ENCODE measurements at places on chromosomes 4 and X.

DNA sequence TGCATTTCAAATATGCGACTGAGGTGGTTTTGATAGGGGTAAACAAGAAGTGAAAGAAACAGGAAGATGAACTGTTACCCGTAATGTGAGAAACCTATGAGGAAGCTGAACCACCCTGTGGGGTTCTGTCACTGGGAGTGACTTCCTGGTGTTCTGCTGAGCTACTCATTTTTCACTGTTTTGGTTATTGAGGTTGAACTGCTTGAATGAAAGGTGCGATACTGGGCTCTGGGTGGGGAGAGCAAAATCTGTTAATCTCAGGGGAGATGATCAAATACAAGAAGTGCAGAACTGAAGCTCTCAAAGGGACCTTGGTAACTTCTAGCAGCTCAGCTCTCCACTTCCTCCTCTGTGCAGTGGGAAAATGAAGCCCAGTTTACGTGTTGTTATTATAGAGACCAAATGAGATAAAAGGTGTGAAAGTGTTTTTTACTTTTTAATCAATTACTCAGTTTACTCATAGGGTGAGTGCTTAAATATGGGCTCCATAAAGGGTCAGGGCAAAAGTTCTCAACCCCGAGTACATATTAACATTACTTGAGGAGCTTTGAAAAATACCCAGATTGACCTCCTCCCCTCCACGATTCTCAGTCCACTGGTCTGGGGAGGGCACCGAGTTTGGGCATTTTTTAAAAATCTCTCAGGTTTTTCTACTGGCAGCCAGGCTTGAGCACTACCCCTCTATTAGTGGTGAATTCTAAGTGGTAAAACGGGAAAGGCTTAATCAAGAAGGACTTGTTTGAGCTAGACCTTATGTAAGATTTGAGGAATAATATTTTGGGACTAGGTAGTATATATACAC, 66.7 kb downstream of the COQ2 start:
- DNase-seq, result no peak

GRCh38 chr4:112288455-112288854, 2.8 kb upstream of the TIFA start:
- no peak for DNase-seq

GRCh38 chrX:40243755-40244515, 146.2 kb upstream of the BCOR start:
- DNase-seq, result peak; percentile 68

DNA sequence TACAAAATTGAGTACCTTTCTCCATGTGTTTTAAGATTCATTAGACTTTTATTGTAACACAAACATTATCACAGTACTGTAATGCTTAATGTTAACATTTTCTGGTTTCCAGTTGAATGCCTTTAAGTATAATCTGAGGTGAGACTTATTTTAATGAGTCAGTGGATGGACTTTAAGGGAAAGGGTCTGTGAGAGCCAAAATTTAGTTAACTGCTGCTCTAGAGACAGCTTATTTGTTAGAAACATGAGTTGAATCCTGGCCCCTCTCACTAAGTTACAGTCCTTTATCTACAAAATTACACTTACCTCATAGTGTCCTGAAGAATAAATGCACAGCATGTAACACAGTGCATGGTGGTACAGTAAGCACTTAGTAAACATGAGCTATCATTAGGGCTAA, 66.0 kb downstream of the PGRMC2 start:
- DNase-seq, result no peak

GRCh38 chr4:70277121-70277520, 34.7 kb downstream of the CSN3 start:
- DNase-seq, result no peak

GRCh38 chr4:157075811-157076577, at the start of gene GLRB:
TSS of gene GLRB (plus strand) at chr4:157076150. CDS start at chr4:157078025, 1,875 bp downstream.
- no peak for DNase-seq

DNA sequence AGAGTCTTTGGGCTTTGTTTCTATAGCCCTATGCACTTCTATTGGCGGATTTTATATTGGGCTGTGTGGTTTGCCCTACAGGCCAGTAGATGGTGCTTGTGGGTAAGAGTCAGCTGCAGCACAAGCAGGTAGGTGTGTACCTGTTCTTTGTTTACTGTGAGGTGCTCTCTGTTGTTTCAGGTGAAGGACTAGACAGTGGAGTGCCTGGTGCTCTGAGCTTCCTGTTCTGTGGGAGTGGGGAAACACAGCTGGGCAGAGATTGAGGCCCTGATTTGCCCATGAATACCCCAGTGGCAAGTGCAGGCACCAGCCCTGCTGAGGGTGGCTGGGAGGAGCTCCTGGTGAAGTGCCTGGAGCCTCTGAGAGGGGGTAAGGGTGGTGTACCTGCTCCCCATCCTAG, 26.3 kb upstream of the UCP1 start:
- DNase-seq, result peak; percentile 67

DNA sequence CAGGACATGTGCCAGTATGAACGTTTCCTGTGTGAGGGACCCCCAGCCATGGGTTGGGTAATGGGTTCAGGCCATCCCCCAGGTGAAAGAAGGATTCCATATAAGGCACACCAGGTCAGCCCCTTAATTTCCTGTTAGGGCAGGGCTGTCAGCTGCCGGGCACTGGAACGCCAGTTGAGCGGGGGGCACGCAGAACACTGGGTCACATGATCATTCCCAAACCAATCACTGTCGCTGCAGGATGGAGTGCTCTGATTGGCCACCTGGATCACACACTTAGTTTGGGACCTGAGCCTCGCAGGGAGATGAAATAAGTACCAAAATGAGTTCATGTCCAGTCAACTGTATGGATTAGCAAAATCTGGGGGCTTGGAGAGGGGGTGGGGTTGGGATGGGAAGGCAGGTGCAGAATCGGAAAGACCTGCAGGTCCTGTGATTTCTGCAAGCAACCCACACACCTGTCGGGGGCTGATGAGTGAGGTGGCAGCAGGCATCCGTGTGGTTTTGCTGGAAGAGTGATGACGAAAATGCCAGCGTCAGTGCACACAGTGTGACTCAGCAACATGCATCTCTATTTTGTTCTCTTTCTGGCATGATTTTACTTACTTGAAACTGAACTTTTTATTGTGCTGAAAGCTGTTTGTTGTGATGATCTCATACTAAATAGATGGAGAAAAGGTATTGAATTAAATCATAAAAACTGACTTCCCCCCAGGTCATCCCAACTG, 32.2 kb downstream of the RNF212 start:
- DNase-seq, result no peak

DNA sequence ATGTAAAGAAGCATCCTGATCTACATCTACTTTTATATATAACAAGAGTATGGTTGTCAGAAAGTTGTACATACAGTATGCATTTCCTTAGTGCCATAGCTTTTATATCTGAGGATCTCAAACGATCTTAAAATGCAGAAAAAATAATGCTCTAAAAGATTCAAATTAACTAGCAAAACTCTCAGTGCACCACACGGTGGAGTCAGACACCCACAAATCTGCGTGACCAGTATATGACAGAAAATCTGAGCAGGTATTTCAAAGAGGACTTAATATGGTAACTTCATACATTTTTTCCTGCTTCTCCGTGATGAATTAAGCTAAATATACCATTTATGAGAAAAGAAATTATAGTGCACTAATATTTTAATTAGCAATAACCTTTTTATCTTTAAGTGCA, 803.0 kb downstream of the DMD start:
- DNase-seq, result peak; percentile 14

- DNase-seq, result no peak
Measured at GRCh38 chr4:106344647-106344970, 24.0 kb downstream of the GIMD1 start.

- no peak for DNase-seq
Measured at GRCh38 chr4:146051728-146052391, 113.2 kb upstream of the ZNF827 start.

DNA sequence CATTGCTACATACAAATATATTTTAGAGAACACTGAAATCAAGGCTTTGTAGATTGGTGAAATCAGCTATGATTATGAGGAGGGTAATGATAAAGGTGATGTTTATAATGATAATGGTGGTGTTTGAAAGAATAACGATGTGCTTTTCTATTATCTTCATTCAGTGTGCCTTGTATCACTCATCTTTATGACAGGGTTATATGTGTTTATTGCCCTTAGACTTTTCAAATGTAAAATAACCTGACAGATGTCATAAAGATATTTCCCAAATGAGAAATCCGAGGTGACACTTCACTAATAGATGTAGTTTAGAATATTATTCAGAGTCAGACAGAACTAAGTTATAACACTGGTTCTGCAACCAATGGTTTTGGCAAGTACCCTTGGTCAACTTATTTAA, 323.0 kb upstream of the SPANXN4 start:
- DNase-seq, result no peak

All from SW480 (cell line).